ENCODE measurements at places on chromosomes 5 and 9. TPM values are rescaled to one million over a fixed set of nuclear protein-coding genes. Genes with fewer than 3 reads are reported as not detected.

NSUN2 gene
- 53.0 TPM for total RNA-seq

RACK1 gene
- 1,122 TPM for total RNA-seq

SPINK5 gene
- 0.94 TPM for total RNA-seq

IER5L gene
- 39.3 TPM for total RNA-seq

CD14 gene
- 107 TPM for total RNA-seq

FAM169A gene
- total RNA-seq, result 11.4 TPM

LRRTM2 gene
- 0.58 TPM for total RNA-seq

TRIM36 gene
- total RNA-seq, result 3.7 TPM

PTGDS gene
- 1,668 TPM for total RNA-seq

NMUR2 gene
- total RNA-seq, result not detected

TAF11L10 gene
- not detected for total RNA-seq

LCN2 gene
- total RNA-seq, result 6.0 TPM

PTPN3 gene
- total RNA-seq, result 1.0 TPM

C5orf63 gene
- total RNA-seq, result 8.9 TPM

LHX6 gene
- 11.5 TPM for total RNA-seq

SPINK7 gene
- total RNA-seq, result not detected

TAF11L5 gene
- total RNA-seq, result not detected

PKN3 gene
- 9.9 TPM for total RNA-seq

DRD1 gene
- total RNA-seq, result 0.89 TPM

PJA2 gene
- 143 TPM for total RNA-seq

TEK gene
- 20.5 TPM for total RNA-seq

PPP3R2 gene
- not detected for total RNA-seq

MAP1B gene
- total RNA-seq, result 218 TPM

HAPLN1 gene
- total RNA-seq, result not detected

SLC34A1 gene
- total RNA-seq, result not detected

SH3RF2 gene
- total RNA-seq, result 3.0 TPM

INSL4 gene
- not detected for total RNA-seq

ANKRD31 gene
- 0.53 TPM for total RNA-seq

CTNND2 gene
- 10.1 TPM for total RNA-seq

DMGDH gene
- total RNA-seq, result 8.0 TPM

P4HA2 gene
- 26.9 TPM for total RNA-seq
